ENCODE measurements at places on chromosomes 6 and 20. TPM values are rescaled to one million over a fixed set of nuclear protein-coding genes. Genes with fewer than 3 reads are reported as not detected.

The XKR7 gene
- 1.2 TPM for polyA plus RNA-seq

The OOEP gene
- not detected for polyA plus RNA-seq

The HSPA1L gene
- polyA plus RNA-seq: 1.0 TPM

The IP6K3 gene
- polyA plus RNA-seq: 0.19 TPM

The ABHD16A gene
- 31.9 TPM for polyA plus RNA-seq

The GRM1 gene
- polyA plus RNA-seq: 0.05 TPM

The TCP11 gene
- not detected for polyA plus RNA-seq

The EMILIN3 gene
- 0.33 TPM for polyA plus RNA-seq

The SERPINB1 gene
- polyA plus RNA-seq: 75.8 TPM

The PRDM13 gene
- not detected for polyA plus RNA-seq

The RBM24 gene
- polyA plus RNA-seq: 0.45 TPM

The SOBP gene
- 1.7 TPM for polyA plus RNA-seq

The TFAP2C gene
- 0.49 TPM for polyA plus RNA-seq

The NTSR1 gene
- polyA plus RNA-seq: 0.15 TPM

The GGTLC1 gene
- polyA plus RNA-seq: 0.33 TPM

The ERGIC3 gene
- 160 TPM for polyA plus RNA-seq

The SYTL3 gene
- polyA plus RNA-seq: 0.57 TPM

The UNC93A gene
- not detected for polyA plus RNA-seq

The MEI4 gene
- polyA plus RNA-seq: 0.30 TPM

The EGFL8 gene
- polyA plus RNA-seq: 23.1 TPM

The PROKR2 gene
- polyA plus RNA-seq: not detected

The AHCY gene
- polyA plus RNA-seq: 44.7 TPM

The MYH7B gene
- 2.3 TPM for polyA plus RNA-seq

The PRR18 gene
- 0.40 TPM for polyA plus RNA-seq

The MANEA gene
- 0.95 TPM for polyA plus RNA-seq

The CHRNA4 gene
- 0.02 TPM for polyA plus RNA-seq

The TINAG gene
- not detected for polyA plus RNA-seq

The TRIM10 gene
- polyA plus RNA-seq: 0.02 TPM

The ETV7 gene
- 1.7 TPM for polyA plus RNA-seq

The NR2E1 gene
- polyA plus RNA-seq: 0.02 TPM

The PNPLA1 gene
- polyA plus RNA-seq: not detected

The SLC2A4RG gene
- polyA plus RNA-seq: 67.1 TPM

The CRISP3 gene
- polyA plus RNA-seq: 0.49 TPM

The UBE2C gene
- 0.61 TPM for polyA plus RNA-seq

The BNIP5 gene
- 1.1 TPM for polyA plus RNA-seq

The RAET1E gene
- polyA plus RNA-seq: not detected

The SYNDIG1 gene
- polyA plus RNA-seq: 0.46 TPM

The FRK gene
- 1.6 TPM for polyA plus RNA-seq

The HTR1E gene
- polyA plus RNA-seq: not detected

The TRIM40 gene
- not detected for polyA plus RNA-seq

The NOX3 gene
- not detected for polyA plus RNA-seq

The SNAP91 gene
- 1.9 TPM for polyA plus RNA-seq

The SAMD3 gene
- 1.2 TPM for polyA plus RNA-seq

The PREX1 gene
- polyA plus RNA-seq: 6.9 TPM

The TTPAL gene
- polyA plus RNA-seq: 3.1 TPM

The ASIP gene
- not detected for polyA plus RNA-seq

The CLDN20 gene
- polyA plus RNA-seq: 0.07 TPM

The SMLR1 gene
- 0.05 TPM for polyA plus RNA-seq

The ELOVL2 gene
- 1.5 TPM for polyA plus RNA-seq

All from pancreas (tissue), 10 donors.